Body of pancreas (tissue), 4 donors: ENCODE measurements at places on chromosomes 7 and 10. TPM values are rescaled to one million over a fixed set of nuclear protein-coding genes. Genes with fewer than 3 reads are reported as not detected.

DNA sequence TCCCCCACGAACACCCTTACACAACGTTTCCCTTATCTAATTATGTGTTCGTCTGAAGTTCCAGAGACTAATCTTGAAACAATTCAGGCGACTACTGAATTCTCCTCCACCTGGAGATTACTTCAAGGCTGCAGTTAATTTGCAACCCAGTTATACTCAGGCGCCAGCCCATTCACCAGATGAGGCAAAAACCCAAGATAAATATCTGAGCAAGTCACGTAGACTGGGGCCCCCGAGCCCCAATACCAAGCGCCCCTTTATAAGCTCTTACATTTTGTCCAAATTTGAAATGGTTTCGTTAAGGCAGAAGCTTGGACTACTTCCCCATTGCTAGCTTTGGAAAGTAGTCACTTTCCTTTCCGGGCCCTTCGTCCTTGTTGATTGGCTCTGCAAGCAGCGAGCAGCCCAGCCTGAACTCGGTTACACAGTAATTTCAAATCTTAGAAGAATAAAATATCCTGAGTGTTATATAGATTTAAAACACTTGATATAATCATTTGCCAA is 1.2 kb downstream of the TPK1 start:
- no peak for DNase-seq

GRCh38 chr10:111084366-111085255 is 7.8 kb downstream of the ADRA2A start:
- DNase-seq, result no peak

- no peak for DNase-seq
These were observed 280.2 kb upstream of the PHYHIPL start for GRCh38 chr10:58896229-58896628.

GRM3 gene
- not detected for total RNA-seq

DNA sequence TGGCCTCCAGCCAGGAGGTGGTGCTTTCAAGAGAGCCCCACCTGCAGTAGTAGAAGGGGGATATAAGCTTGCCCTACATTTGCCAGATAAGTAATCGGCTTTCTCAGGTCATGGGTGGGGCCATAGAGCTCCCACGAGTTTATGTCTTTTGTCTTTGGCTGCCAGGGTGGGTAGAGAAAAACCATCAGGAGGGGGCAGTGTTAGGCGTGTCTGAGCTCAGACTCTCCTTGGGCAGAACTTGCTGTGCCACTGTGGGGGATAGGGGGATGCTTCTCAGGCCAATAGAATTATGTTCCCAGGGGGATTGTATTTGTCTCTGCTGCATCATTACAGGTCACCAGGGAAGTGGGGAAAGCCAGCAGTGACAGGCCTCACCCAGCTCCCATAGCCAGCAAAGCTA is 12.3 kb upstream of the MRPS33 start:
- DNase-seq, result no peak

DNA sequence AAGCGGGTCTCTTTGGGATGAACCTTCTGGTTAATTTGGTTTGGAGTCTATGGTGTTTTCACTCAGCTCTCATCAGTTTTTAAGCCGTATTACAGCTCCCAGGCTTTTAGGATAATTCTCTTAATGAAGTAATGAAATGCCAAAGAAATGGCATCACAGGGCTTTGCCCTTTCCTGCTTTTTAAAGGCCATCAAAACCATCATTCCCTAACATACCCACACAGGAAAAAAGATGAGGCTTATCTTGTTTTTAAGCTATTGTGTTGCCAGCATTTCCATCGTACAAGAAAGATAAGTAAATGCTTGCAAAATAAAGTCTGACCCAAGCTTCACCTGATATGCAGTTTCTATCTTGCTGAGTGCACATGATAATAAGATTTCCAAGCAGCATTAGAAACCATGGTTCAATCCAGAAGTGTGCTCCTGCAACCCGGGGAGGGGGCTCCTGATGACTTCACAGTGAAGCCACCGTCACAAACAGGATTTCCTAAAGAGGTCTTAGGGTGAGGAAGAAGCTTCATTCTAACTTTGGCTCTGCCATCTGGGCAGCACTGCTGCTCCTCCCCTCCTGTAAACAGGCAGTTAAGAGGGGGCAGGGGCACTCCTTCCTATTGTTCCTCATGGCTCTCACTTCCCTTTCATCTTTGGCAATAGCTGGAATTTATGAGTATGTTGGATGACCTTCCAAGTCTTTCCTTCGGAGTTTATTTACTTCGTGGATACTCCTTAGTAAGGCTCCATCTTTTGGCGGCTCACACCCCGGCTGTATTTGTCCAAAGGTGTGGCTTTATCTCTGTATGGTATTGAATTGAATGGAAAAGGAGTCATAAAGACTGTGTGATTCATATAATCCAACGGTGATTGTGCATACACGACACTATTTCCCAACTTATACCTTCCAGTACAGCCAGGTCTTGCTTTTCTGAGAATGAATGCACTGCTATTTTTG is 55.2 kb upstream of the FAM133B start:
- DNase-seq, result no peak

GRCh38 chr10:95976362-95977229 is 66.8 kb upstream of the CCNJ start:
- DNase-seq, result no peak
